Amygdala (tissue), 56 donors: ENCODE measurements at places on chromosomes 12 and 14.

GRCh38 chr12:46101485-46101869, 111.1 kb upstream of the SCAF11 start:
- DNase-seq = no peak

GRCh38 chr12:48183091-48183875, at the start of gene CCDC184:
Gene CCDC184, plus strand, starts transcription at chr12:48183644. Its CDS starts 479 bp downstream, at chr12:48184123.
- DNase-seq = peak; percentile 75

DNA sequence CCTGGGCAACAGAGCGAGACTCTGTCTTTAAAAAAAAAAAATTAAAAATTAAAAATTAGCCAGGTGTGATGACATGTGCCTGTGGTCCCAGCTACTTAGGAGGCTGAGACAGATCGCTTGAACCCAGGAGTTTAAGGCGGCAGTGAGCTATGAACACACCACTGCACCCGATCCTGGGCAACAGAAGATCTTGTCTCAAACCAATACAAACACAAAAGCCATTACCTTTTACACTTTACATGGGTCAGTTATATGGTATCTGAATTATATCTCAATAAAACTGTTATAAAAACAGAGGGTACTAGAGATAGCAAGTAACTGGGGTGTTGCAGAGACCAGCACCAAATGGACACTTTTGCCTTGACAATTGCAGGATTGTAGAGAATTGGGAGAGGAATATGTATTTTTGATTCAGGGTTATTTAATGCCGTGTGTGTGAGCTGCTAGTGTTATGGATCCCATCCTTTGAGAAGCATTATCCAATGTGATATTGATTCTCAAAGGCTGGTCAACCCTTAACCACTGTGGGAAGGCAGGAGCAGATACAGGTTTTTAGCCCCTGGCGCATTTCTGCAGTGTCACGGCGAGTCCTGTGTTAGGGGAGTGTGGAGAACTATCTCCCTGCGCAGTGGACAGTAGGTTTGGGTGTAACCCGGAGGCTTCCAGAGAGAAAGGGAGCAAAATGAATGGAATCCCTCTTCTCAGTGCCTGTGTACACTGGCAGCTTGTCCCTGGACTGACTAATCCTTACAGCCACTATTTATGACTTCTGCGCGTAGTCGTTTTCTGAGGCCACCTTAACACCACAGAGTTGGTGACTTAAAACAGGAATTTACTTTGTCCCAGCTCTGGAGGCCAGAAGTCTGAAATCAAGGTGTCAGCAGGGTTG, 4.3 kb downstream of the PSMD9 start:
- no peak for DNase-seq

DNA sequence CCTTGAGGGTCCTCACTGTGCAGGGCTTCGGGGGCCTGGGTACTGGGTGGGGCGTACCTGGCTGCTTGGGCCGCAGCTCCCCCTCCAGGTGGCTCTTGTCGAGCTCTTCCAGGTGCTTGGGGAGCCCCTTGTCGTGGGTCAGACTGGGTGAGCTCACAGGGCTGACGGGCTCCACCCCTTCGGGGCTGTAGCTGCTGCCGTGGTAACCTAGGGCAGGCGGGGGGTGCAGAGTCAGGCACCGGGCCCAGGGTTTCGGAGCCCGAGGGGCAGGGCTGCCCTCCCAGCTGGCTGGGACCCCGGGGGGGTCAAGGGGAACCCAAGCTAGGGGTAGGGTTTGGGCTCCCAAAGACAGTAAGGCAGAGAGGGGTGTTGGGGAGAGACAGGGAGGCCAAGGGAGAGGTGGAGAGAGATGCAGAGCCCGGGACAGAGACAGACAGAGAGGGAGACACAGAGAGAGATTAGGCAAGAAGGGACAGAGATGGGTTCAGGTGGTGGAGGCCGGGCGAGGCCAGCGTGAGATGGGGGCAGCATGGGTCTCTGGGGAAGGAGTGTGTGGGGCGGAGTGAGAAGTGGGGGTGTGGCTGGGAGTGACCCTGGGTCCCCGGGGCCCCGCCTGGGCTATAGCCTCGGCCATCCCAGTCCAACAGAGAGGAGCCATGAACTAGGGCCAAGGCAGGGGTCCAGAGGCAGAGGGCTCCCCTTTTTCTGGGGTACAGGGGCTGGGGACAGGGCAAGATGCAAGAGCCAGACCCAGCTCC, 40.7 kb downstream of the RFLNA start:
- no peak for DNase-seq

- DNase-seq = no peak
Observed at GRCh38 chr12:66066929-66067523, 63.5 kb downstream of the LLPH start.

- DNase-seq = no peak
Observed at GRCh38 chr12:13976880-13977279, 4.5 kb downstream of the GRIN2B start.

GRCh38 chr14:68468437-68469207, 324.2 kb downstream of the ZFP36L1 start:
- no peak for DNase-seq

- DNase-seq = no peak
Observed at GRCh38 chr12:120847814-120848213, 56.3 kb downstream of the SPPL3 start.

GRCh38 chr12:6701078-6701768, 608 bp upstream of the PIANP start:
- no peak for DNase-seq

GRCh38 chr14:59020382-59020781, 168.1 kb upstream of the DAAM1 start:
- no peak for DNase-seq

- no peak for DNase-seq
Observed at GRCh38 chr14:58724206-58724605, 86.4 kb downstream of the DACT1 start.

GRCh38 chr12:77407931-77408330, 342.6 kb upstream of the E2F7 start:
- no peak for DNase-seq

GRCh38 chr14:99258876-99259726, 12.9 kb downstream of the BCL11B start:
- no peak for DNase-seq

DNA sequence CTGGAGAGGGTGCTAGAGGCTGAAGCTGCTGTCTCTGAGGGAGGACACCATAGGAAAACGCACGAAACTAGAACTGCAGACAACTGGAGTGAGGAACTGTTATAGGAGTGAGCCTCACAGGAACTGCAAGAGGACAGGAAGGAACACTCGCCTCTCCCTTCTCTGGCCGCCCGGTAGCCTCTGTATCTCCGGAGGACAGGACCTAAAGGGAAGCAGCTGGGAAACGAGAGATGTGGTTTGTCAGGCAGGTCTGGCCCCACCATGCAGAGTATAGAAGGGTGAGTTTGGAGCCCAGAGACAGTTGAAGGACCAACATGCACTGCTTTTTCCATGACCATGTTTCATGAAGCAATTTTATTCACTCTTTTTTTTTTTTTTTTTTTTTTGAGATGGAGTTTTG, 127.3 kb downstream of the EFCAB11 start:
- no peak for DNase-seq

GRCh38 chr12:123571343-123571813, 13.0 kb upstream of the TMED2 start:
- DNase-seq = no peak
